ENCODE measurements at places on chromosomes 3 and 15.
A peak's percentile ranks its signal among the peaks of the same experiment; 100 is the strongest.

DNA sequence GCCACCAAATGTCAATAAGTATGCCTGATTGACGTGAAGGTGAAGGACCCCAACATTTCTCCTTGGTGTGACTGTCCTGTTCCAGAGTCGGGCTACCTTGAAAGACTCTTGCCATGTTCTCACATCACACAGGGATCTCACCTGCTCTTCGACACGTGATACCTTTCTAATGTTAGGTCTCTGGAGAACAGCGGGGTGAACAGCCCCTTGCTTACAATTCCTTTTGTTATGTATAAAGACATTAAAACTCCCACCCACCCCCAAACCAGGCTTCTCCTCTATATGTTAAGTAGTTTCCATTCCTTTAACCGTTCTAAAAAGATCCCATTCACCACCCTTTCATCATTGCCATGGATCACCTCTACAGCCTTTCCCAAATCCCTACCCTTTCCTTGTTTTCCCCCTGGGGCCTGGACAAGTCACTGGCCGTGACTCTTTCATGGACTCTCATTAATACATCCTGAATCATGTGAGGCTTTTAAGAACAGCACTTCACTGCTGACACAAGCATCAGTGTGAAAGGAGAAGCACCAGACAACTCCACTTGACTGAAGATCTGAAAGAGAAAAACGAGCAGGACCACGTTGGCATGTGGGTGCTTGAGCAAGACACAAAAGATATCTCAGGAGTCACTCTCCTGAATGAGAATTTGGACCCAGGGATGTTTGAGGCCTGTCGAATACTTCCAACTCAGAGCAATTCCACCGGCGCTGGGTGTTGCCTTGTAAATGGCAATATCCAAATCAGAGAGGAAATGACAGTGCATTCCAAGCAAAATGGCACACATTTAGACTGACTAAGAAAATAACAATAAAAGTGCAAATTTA is 115.0 kb downstream of the FOXP1 start:
- H3K27me3 ChIP-seq = no peaks in the 10 kb centered on the region
- no peak overlapping the region for H3K4me3 ChIP-seq
- DNase-seq = no peak
- peaks cover 39% of the 10 kb centered on the region for H3K4me1 ChIP-seq
- H3K36me3 ChIP-seq = peaks cover 7% of the 10 kb centered on the region
- H3K27ac ChIP-seq = peak overlapping the region; percentile 8

- no peaks in the 10 kb centered on the region for H3K36me3 ChIP-seq
- no peaks in the 10 kb centered on the region for H3K4me1 ChIP-seq
- H3K4me3 ChIP-seq = no peak overlapping the region
- no peak overlapping the region for H3K27ac ChIP-seq
- no peaks in the 10 kb centered on the region for H3K27me3 ChIP-seq
Observed at GRCh38 chr3:119778811-119779210, 3.1 kb upstream of the NR1I2 start.

GRCh38 chr3:52327486-52328290 is 11.6 kb downstream of the DNAH1 start:
- H3K27ac ChIP-seq = no peak overlapping the region
- no peaks in the 10 kb centered on the region for H3K27me3 ChIP-seq
- H3K4me1 ChIP-seq = no peaks in the 10 kb centered on the region
- no peak overlapping the region for H3K4me3 ChIP-seq
- H3K36me3 ChIP-seq = peaks cover 16% of the 10 kb centered on the region
- no peak for DNase-seq

- H3K36me3 ChIP-seq = no peaks in the 10 kb centered on the region
- H3K4me1 ChIP-seq = peaks cover 14% of the 10 kb centered on the region
- no peak overlapping the region for H3K27ac ChIP-seq
- H3K4me3 ChIP-seq = peak overlapping the region; percentile 71
Observed at GRCh38 chr3:192515664-192516045, 211.7 kb downstream of the FGF12 start.

Measured in activated B cell treated with CpG ODN at 0.5 μM for 24 hours (primary cell).